Epithelial cell of esophagus (primary cell): ENCODE measurements at places on chromosomes 7 and 10.

DNA sequence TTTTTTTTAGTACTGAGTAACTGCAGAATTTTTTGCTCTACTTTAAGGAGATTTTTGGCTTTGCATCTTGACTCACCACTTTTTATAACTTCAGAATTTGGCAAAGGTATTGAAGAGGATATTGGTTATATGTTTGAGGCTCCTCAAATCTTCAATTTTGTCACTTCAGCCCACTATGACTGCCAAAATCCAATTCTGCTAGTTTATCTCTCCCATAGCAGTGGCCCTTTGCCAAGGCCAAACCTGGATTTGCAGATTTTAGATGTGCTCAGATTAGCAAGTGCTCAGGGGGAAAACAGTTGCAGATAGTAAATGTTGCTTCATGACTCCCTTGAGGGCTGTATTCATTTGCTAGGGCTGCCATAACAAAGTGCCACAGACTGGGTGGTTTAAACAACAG, 427.5 kb downstream of the ADRA2A start:
- no peak for DNase-seq

DNA sequence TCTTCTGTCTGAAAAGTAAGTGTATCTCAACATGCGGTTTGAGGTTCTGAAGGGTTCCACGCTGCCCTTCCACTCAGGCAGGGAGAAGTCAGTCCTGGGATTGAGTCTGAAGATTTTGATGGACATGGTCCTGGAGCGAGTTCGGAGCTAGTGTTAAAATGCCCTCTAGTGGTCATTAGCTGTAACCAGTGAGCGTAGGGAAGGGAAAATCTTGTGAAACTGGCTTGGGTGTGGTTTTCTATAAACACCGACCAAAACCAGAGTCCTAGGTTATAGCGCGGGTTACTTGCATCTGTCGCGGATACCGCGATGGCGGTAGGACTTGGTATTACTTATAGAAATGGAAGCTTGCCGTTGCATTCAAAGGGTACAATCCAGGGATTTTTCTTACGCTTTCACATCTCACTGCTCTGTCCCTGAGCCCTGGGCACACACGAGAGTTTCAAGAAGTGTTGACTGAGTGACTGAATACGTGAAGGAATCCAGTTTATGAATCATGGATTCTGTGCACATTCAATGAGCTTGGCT, 348.2 kb upstream of the C7orf33 start:
- DNase-seq = peak; percentile 76

- no peak for DNase-seq
Measured at GRCh38 chr7:139748941-139749340, 28.9 kb downstream of the HIPK2 start.

GRCh38 chr10:7397049-7398035, 13.5 kb downstream of the SFMBT2 start:
- no peak for DNase-seq

DNA sequence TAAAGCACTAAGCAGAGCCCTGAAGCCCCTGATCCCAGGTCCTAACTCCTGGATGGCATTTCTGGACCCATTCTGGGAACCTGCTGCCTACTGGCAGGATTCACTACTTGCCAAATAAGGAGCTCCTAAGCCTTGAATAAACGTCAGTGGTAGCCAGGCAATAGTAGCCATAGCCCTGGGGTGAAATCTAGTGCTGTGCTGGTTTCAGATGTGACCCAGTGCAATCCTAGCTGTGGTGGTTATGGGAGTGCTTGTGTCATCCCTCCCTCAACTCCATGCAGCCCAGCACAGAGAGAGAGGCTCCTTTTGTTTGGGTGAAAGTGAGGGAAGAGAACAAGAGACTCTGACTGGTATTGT, 43.7 kb downstream of the PCLO start:
- peak; percentile 4 for DNase-seq

DNA sequence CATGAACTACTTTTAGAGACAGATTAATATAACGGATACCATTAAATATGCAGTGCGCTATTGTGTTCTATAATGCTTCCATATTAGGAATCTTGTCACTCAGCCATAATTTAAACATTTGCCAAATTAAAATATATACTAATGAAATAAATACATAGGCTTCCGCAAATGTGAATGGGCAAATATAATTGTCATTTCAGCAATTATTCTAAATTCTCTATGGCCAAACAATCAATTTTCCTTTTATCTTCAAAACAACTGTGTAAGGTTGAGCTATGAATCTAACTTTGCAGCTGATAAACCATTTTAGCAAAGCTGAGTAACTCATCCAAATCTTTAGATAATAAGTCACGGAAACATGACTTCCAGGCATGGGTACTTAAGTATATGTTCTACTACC, 20.7 kb upstream of the TSPAN13 start:
- DNase-seq = no peak

- peak; percentile 51 for DNase-seq
Measured at GRCh38 chr7:88344956-88345832, 38.5 kb upstream of the STEAP4 start.

- DNase-seq = no peak
Measured at GRCh38 chr7:40138973-40139372, 4.2 kb downstream of the SUGCT start.

DNA sequence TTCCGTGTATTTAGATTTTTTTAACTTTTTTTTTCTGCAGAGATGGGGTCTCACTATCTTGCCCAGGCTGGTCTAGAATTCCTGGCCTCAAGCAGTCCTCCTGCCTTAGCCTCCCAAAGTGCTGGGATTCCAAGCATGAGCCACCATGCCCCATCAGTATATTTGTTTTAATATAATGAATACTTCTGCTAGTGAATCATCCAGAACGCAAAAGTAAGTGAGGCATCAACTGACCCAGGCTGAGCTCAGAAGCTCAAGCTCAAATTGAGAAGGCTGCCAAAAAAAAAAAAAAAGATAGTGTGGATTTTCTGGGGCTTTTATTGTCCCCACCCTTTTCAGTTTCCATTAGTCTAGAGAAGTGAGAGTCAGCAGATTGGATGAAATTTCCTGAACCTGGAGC, 39.0 kb upstream of the TECTB start:
- no peak for DNase-seq

DNA sequence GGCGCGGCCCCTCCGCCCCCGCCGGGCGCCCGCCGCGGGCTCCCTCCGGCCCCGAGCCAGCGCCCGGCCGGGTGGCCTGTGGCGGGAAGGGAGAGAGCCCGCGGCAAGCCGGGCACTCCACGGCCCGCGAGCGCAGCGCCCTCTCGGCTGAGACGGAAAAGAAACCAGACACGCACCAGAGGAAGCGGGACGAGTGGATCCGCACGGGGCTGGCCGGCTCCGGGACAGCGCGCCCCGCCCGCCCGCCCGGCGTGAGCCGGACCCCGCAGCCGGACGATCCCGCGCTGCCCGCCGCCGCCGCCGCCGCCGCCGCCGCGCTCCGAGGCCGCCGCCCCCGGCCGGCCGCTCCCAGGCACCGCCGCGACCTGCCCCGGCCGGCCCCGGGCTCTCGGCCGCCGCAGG, 300 bp downstream of the ARHGAP21 start:
- no peak for DNase-seq

DNA sequence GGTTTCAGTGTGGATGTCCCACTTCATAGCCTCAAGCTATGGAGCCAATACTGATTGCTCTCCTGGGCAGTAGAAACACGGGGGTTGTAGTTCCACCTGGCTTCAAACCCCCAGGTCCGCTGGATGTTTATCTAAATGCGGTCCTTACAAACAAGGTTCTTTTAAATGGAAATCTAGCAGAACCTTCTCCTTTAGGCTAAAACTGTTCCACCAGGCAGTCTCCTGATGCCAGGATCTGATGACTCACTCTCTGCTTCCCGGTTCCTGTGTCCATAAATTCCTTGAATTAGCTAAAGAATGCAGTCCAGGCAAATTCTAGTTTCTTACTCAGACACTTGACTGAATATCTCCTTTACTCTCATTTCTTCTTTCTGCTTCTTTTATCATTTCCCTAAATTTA, 108.4 kb upstream of the FAM3C start:
- peak; percentile 62 for DNase-seq

GRCh38 chr10:80709866-80710265, 172.2 kb downstream of the SH2D4B start:
- no peak for DNase-seq

- no peak for DNase-seq
Measured at GRCh38 chr10:78129211-78129610, 95.5 kb downstream of the RPS24 start.

DNA sequence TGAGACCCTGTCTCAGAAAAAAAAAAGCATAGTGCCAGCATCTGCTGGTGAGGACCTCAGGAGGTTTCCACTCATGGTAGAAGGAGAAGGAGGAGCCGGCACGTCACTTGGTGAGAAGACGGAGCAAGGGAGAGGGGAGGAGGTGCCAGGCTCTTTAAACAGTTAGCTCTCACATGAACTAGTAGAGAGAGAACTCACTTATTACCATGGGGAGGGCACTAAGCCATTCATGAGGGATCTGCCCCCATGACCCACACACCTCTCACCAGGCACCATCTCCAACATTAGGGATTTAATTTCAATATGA, 62.9 kb upstream of the VKORC1L1 start:
- no peak for DNase-seq

GRCh38 chr7:128837521-128837921, 7.3 kb downstream of the FLNC start:
- DNase-seq = no peak

- peak; percentile 49 for DNase-seq
Measured at GRCh38 chr10:11831520-11831951, 8.4 kb downstream of the PROSER2 start.

- DNase-seq = peak; percentile 36
Measured at GRCh38 chr7:7274782-7275181, 92.4 kb downstream of the C1GALT1 start.

DNA sequence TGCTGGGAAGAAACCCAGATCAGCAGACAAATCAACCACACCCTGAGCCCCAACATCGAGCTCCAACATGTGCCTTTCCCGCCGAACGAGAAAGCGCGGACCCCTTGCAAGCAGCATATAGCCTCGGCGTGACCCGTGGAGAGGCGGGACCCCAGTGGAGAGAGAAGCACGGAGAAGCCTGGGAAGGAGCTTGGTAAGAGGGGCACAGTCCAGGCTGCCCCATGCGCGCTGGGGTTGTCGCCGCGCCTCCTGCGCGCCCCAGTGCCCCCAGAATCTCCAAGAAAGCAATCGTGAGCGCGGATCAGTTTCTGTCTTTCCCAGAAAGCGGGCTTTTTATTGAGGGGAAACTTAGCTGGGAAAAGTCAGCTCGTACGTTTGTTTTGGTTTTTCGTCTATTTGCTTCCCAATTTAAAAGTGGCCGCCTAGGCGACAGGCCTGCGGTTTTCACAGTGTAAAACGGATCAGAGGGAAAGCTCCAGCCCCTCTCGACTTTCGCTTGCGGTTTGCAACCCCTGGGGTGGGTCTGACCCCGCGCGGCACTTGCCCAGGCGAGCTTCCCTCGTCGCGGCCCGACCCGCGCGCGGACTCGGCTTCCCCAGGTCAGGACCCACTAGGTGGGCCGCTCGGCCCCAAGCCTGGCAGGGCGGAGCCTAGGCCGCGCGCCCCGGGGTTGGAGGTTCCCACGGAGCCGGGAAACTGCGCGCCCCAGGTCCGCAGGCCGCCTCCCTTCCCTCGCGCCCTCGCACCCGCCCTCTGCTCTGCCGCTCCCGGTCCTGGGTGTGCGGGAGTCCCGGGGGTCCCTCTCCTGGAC, 31.1 kb downstream of the SKIDA1 start:
- DNase-seq = no peak

GRCh38 chr10:127090138-127090537, 106.3 kb downstream of the INSYN2A start:
- peak; percentile 2 for DNase-seq

- DNase-seq = no peak
Measured at GRCh38 chr7:147485660-147486210, 1104.8 kb upstream of the C7orf33 start.

- no peak for DNase-seq
Measured at GRCh38 chr7:106111655-106112117, 426 bp downstream of the SYPL1 start.

DNA sequence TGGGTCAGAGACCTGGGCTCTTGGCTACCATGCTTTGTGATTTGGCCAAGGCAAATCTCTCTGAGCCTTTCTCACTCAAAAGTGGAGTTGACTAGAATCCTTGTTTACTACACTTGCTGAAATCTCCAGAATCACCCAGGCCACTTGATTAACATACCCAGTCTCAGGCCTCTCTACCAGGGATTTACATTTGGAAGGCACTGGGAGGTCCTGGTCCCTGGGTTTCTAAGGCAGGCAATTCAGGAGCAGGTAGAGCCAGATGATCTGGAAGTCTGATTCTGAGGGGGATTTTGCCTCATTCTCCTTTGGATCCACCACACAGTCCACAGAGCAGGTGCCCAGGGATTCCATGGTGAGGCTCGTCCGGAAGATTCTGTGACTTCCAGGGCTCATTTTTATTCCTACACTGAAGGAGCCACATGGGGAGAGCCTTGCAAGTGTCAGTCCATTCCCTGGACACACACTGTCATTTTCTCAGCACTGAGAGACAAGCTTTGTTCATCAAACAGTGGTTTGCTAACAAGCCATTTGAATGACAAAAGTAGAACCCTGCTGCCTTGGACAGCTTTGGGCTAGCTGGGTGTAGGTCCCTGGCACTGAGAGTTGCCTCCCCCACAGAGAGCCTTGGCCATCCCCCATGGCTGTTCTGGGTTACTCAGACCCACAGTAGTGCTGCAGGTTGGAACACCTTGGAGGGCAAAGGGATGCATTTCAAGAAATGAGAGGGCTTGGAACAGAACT, 74.2 kb downstream of the NOC3L start:
- no peak for DNase-seq

DNA sequence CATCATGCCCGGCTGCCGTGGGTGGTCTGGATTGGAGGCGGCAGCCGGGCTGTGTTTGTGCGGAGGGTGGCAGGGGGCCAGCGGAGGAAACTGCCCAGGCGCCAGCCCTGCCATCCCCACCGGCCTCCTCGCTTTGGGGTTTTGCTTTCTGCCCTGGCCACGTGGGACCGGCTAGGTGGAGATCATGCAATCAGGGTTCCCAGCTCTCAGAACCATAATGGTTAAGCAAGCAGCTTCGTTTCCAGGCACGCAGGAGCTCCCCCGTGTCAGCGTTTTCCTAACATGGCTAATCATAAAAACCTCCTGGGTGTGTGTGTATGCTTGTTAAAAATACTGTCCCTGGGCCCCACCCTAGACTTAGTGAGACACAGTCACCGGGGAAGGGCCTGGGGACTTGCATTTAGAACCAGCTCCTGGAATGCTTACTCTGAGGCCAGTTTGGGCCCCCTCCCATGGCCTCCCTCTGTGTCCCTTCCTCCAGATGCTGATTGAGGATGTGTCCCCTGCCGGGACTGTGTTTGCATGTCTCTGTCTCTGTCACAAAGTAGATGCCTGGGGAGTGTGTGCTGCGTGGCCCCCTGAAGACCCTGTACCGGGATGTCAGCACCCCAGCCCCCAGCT, 119.3 kb downstream of the CUX1 start:
- DNase-seq = peak; percentile 64
